ENCODE measurements at places on chromosomes 2 and 18. TPM values are rescaled to one million over a fixed set of nuclear protein-coding genes. Genes with fewer than 3 reads are reported as not detected.

SP140 gene
- 0.69 TPM for total RNA-seq

DNAJC27 gene
- 12.3 TPM for total RNA-seq

CFAP221 gene
- 33.0 TPM for total RNA-seq

TNP1 gene
- total RNA-seq, result 1.1 TPM

REG1A gene
- total RNA-seq, result 0.51 TPM

CPLX4 gene
- total RNA-seq, result not detected

GAREM1 gene
- 11.4 TPM for total RNA-seq

DNA sequence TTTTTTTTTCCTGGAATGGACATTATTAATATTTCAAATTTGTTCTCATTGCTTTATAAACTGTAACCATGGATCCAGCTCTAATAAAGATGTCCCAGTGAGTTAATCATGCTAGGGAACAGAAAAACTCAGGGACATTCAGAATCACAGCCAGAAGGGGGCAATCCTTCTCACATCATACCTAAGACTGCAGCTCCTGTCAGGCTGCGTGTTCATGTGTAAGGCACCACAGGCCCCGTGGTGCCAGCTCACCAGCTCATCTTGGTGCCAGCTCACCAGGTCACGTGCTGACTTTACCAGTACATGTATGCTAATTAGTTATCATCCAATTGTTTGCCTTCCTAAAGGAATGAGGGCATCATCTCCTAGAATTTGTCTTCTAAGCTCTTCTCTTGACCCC lies 84.7 kb upstream of the NEDD4L start:
- no peak for DNase-seq

GRCh38 chr2:120659275-120659977 lies 76.2 kb upstream of the GLI2 start:
- no peak for DNase-seq

DNA sequence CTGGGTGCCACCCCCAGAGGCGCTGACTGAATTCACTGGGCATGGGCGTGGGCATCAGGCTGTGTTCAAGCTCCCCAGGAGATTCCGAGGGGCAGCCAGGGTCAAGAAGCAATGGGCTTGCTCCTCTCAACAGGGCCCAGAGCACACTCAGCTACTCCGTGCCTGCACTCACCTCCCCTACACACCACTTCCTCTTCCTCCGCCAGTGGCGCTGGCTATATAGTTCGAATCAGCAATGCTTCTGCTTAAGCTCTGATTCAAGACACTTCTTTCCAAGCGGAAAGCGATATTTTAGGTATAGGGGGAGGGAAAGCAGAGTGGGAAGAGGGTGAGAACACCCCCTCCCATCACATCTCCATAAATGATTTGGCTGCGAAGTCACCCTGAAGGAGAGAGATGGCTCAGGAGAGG lies 42.1 kb downstream of the CRACDL start:
- no peak for DNase-seq

DNA sequence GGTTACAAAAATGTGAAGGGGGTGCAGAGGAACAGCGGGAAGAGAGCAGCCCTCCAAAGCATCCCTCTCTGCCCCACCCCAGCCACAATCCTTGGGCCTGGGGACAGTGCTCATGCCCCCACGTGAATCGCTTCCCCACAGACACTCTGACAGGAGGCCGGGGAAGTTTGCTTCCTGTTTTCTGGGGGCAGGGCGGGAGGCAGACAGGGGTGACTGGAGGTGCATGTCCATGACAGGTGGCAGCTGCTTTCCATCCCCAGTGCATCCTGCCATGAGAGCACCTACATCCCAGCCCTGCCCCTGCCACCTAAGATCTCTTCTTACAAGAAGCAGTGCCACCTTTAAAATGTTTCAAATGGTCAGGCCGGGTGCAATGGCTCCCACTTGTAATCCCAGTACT lies 47.2 kb upstream of the UBE2F start:
- no peak for DNase-seq

DNA sequence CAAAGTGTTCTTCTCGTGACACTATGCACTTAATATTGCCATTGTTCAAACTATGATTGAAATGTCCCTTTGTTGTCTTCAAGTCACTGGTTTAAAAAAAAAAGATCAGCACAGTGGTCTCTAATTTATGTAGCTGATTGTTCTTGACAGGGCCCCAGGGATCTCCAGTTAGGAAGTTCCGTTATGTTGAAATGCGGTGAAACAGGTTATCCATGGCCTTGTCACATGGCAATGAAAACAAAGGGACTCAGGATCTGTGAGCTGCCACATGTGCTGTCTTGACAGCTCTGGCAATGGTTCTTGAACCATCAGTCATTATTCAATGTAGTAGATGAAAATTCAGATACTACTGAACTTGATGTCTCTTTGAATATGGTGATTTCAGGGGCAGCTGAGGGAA lies 147.4 kb downstream of the SETBP1 start:
- DNase-seq, result no peak

DNA sequence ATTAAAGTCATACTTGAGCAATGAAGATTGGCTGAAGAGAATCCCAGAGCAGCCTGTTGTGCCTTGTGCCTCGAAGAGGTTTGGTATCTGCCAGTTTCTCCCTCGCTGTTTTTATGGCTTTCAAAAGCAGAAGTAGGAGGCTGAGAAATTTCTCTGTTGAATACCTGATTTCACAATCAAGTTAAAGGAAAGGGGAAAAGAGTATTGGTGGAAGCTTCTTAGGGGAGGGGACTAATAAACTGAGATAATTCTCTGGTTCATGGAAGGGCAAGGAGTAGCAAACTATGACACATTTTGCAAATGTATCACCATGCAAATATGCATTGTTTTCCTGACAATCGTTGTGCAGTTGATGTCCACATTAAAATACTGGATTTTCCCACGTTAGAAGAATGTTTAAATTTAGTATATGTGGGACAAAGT lies at the start of gene IL1B:
TSS of gene IL1B (minus strand) at position 85 of the 423 bp plus-strand sequence. CDS start 550 bp downstream, outside the sequence.
- no peak for DNase-seq

GRCh38 chr2:62287899-62288880 lies 92.3 kb downstream of the B3GNT2 start:
- DNase-seq, result no peak

GRCh38 chr18:36872329-36872728 lies 43.4 kb downstream of the KIAA1328 start:
- no peak for DNase-seq

DNA sequence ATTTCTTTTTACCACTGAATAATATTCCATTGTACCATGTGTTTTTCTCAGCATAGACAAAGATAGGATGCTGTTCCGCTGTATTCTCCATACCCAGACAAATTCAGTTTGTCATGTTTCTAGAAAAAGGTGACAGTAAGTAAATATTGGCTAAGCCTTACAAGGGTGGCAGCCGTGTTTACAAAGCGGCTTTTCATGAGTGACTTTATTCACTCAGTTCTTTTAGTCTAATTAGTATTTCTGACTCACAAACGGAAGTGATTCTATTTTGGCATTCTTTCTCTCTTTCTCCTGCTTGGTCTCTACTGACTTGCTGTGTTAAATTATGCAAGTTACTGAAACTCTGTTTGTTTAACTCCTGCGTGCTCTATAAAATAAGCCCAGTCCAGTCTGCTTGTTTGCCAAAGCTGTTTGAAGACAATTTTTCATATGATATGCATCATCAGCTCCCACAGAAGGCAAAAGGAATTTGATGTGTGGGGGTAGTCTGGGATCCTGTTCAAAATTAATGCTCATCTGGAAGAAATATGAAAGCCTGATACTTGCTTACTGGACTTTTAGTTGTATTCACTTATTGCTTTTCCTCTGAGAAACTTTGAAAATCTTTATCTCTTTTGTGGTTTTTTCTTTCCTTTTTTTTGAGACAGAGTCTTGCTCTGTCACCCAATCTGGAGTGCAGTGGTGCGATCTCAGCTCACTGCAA lies 2.3 kb upstream of the PLEKHH2 start:
- no peak for DNase-seq

DNA sequence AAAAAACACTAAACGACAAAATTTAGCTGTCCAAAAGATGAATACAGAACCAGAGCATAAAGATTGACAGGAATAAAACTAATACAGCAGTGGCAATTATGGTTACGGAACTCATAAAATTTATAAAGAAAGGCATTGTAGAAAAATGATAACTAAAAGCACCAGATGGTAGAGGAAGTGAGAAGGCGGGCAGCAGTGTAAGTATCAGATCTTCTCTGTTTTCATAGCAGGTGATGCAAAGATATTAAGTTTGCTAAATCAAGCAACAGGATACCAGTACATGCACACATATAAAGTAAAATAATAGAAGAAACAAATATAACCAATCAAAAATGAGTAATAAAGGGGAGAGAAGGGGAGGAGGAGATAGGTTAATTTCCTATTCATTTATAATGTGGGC lies 103.9 kb upstream of the MEX3C start:
- no peak for DNase-seq

DNA sequence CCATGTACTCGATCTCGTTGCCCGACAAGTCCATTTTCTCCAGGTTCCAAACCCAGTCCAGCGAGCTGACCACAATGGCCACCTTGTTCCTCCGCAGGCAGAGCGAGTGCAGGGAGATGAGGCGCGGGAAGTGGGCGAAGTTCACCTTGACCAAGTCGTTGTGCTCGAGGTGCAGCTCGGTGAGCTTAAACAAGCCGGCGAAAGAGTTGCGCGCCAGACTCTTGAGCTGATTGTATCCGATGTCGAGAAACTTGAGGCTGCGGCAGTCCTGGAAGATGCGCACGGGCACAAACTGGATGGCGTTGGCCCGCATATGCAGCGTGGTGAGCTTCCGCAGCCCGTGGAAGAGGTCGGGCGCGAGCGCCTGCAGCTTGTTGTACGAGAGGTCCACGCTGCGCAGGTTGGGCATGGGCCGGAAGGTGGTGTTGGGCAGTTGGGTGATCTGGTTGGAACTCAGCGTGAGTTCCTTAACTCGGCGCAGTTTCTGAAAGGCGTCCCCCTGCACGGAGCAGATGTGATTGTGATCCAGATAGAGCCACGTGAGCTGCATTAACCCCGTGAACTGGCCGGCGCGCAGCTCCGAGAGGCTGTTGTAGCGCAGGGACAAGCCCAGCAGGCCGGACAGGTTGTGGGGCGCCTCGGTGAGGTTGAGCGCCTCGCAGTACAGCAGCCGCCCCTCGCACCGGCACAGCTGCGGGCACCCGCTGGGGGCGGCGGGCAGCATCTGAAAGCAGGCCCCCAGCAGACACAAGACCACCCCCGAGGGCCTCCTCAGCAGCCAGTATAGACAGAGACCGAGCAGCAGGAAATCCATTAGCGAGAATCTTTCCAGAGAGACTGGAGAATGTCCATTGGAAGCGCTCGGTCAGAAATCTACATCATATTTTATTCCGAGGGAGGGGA lies 1.3 kb downstream of the LRRTM1 start:
- peak; percentile 16 for DNase-seq

GRCh38 chr18:46166261-46166970 lies 62.2 kb downstream of the HAUS1 start:
- DNase-seq, result no peak

GRCh38 chr2:65071499-65072180 lies 15.4 kb downstream of the CEP68 start:
- DNase-seq, result no peak

DNA sequence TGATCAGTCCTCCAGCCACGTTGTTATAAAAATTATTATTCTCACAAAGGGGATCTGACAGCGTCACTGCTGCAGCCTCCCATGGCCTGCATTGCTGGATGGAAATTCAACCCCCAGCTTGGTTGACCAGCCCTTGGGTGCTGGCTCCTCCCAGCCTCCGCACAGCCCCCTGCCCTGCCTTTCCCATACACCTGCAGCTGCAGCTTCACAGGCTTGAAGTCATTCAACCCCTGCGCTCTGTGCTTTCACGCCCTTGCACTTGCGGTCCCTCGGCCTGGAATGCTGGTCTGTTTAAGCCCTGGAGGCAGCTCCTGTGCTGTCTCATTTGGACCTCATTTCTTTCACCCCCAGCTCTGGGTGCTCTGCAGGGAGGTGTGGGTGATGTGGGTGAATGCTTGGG lies 860 bp upstream of the CD8A start:
- no peak for DNase-seq

DNA sequence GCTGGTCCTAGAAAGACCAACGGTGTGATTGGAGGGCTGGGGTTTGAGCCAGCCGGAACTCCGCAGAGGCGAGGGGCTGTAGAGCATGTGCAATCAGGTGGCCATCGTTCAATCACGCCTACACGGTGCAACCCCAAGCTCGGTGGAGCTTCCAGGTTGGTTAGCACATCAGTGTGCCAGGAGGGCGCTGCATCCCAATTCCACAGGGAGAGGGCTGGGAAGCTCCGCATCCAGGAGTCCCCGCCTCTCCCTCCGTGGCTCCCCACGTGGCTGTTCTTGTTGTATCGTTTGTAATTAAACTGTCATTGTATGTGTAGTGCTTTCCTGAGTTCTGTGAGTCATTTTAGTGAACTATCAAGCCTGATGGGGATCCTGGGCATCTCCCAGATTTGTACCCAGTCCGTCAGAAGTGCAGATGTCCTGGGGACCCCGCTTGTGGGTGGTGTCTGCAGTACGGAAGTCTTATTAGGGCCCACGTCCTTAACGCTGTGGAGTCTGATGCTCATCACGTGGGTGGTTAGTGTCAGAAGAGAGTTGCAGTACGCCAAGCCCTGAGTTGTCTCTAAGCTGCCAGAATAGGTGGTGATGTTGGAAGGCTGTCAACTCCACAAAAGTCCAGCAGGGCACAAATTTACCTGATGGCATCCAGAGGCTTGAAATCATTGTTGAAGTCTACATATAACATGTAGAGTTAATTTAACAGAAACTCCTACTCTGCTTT lies 20.6 kb upstream of the AMMECR1L start:
- DNase-seq, result no peak
